ENCODE measurements at places on chromosomes 7 and 10.

DNA sequence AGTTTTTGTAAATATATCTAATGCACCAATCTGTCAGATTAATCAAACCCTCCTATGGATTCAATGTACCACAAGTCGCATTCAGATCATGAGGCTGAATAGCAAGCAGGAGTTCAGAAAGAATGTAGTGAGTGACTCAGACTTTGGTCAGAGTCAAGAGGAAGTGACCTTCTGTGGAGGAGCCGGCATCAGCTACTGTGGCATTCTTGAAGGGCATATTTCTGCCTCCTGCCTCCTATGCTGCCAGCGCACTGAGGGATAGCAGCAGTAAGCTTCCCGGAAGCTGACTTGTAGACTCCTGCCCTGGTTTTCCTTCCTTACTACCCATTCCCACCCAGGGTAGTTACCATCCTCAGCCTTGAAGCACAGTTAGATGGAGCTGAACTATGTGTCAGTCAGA lies 867.5 kb downstream of the NRG3 start:
- DNase-seq = no peak

DNA sequence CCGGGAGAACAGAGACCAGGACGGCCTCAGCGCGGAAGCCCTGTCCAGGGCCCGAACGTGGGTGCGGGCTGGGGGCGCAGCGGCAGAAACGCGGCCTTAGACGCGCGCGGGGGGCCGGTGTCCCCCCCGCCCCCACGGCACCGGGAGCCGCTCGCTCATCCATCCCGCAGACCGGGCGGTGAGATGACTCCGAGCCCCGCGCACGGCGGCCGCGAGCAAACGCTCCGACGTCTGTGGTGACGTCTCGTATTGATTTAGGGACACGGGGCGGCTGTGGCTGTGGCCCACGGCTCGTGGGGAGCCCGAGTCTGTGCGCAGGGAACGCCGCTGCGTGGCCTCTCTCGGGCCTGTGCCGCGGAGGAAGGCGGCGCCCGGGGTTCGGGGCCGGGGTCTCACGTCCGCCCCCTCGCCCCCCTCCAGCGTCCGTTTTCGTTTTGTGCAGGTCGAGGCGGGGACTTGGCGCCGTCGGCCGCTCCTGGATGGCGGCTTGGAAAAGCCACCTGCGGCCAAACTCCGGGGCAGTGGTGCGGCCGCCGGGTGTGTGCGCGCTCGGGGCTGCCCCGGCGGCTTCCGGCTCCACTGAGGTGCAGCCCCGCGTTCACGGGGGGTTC lies 1.0 kb upstream of the NKX6-2 start:
- DNase-seq = no peak

DNA sequence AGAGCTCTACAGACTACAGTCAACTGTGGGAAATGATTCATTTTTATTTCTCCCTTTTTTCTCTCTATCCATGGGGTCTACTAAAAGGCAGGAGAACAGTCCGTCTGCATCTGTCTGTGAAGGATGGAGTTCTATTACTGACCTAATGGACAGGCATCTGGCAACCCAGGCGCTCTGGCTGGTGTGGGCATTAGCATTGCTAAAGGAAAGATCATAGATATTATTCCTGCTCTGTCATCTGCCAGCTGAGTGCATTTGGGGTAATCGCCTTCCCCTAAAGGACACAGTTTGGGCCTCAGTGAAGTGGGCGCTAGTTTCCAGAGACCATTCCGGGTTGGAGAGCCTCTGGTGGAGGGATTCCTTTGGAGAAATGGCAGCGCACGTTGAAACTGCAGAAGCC lies 201.3 kb upstream of the TCERG1L start:
- DNase-seq = no peak

DNA sequence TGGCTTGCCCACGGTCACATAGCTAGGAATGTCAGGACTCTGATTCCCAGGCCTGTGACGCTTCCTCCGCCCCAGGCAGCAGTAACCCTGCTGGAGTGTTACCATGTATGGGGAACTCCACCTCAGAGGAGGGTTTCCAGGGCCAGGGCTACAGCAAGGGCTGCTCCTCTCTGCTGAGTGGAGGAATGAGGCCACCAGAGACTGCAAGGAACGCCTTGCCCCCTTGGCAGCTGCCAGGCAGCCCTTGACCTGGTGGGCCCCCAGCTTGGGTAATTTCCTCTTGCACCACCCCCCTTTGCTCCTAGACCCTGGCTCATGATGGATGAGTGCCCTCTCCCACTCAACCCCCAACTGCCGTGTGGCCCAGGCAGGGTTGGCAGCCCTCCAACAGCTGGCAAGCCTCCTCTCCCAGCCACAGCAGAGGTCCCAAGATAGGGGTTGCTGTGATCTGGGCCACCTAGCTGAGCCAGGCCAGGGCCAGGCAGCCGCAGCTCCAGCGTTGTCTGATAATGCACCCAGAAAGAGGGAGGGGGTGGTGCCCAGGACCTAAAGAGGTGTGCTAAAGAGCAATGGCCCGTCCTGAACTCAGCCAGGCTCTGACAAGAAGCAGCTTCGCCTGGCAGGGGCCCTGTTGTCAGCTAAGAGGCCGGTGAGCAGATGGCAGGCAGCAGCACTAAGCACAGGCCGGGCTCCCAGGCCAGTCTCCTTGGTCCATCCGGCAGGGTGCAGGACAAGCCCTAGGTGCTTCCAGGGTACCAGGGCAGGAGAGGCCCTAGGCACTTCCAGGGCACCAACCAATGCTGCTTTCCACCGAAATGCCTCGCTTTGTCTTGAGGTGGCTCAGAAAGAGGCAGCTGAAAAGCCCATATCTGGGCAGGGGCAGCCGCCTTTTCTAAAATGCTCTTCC lies 35.4 kb downstream of the DRGX start:
- DNase-seq = no peak

GRCh38 chr10:35353805-35354204 lies 17.5 kb downstream of the CCNY start:
- DNase-seq = no peak

- no peak for DNase-seq
Observed at GRCh38 chr10:123150271-123150985, 2.5 kb downstream of the HMX2 start.

GRCh38 chr10:7945034-7945433 lies 109.5 kb upstream of the GATA3 start:
- DNase-seq = no peak

GRCh38 chr7:131664570-131664969 lies 108.1 kb upstream of the PODXL start:
- no peak for DNase-seq

DNA sequence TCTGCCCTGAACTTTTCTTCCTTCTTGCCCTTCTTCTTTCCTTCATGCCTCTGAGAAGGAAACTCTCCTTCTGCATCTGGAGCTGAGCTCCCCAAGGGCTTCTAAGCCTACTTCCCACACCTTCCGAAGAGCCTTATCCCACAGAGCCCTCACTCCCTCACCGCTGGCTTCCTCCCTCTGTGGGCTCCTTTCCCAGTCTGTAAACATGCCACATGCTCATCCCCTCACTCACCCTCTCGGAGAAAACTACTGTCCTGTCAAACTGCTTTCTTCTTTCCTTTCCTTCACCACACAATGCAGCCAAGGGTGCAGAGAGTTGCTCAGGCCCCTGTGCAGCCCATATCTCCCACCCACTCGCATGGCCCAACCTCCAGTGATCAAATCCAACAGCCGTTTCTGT lies 18.1 kb downstream of the ANKRD16 start:
- no peak for DNase-seq

GRCh38 chr10:121096617-121097431 lies 245.7 kb downstream of the WDR11 start:
- no peak for DNase-seq

All from stimulated activated CD8-positive, alpha-beta memory T cell treated with anti-CD3 and anti-CD28 coated beads, Interleukin-4, amount 100 ng/mL, for 1 hour (primary cell).